Activated CD4-positive, alpha-beta T cell treated with anti-CD3 and anti-CD28 coated beads, Interleukin-2, Interleukin-4, amounts not matched to agents 100 ng/mL and 50 ng/mL, durations not matched to agents 16 hours and 8 hours (primary cell): ENCODE measurements at places on chromosomes 16 and 17.
A peak's percentile ranks its signal among the peaks of the same experiment; 100 is the strongest.

GRCh38 chr17:68101987-68102314 is 66.4 kb downstream of the KPNA2 start:
- DNase-seq = no peak

- no peak for DNase-seq
These were observed 378.4 kb upstream of the ASIC2 start for GRCh38 chr17:33671491-33671890.

DNA sequence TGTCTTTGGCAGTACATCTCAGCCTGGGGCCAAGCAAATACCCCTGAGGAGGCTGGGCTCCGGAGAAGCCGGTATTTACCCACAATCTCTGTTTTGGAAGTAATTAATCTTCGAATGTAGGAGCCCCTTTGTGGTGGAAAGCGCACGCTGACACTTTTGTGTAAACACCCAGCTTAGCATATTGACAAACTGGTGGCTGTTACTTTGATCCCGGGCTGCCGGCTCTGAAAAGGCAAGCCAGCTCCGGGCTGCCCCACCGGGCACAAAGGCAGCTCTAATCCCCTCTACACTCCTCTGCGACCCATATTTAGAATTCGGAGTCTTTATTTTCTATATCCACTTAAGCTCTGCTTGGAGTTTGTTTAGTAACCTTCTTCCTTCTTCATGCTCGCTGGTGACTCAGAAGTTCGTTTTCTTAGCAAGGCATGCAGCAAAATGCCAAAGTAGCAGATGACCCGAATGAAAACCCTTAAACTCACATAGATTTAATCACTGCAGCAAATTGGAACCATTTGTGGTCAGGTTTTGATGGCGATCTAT is 144.0 kb upstream of the IRX3 start:
- no peak for DNase-seq

- DNase-seq = peak; percentile 1
These were observed 20.0 kb downstream of the ADAMTS18 start for GRCh38 chr16:77414752-77415231.

DNA sequence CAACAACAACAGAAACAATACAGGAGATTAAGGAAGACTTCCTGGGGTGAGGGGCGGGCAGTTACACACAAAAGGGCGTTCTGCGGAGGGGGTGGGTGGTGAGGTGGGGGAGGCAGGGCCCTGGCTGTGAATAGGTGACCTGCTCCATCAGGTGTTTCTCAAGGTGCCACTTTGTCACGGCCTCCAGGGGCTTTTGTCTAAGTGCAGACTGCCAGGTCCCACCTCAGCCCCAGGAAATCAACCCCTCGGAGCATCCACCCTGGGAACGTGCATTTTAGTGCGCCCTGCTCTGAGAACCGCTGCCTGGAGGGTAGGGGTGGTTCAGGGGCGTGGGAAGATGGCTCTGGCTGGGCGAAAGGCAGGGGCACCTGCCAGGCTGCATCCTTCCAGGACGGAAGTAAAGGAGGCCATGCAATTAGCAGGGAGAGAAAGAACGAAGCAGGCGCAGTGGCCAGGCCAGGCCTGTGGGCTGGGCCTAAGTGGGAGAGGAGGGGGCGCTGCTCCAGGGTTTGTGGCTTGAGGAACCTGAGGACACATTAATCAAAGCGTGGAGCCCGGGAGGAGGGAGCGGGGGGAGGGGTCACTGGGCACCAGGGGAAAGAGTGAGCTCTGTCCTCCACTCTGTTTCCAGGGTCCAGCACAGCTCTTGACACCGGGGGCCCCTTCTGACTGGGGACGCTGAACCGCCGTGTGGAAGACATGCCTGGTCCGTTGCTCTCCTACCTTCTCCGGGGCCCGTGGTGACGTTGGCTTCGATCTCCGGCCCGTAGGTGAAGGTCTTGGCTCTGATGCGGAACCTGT is 49.4 kb upstream of the CDC42EP4 start:
- DNase-seq = no peak

GRCh38 chr17:37826497-37827430 is 81.9 kb upstream of the HNF1B start:
- DNase-seq = no peak

DNA sequence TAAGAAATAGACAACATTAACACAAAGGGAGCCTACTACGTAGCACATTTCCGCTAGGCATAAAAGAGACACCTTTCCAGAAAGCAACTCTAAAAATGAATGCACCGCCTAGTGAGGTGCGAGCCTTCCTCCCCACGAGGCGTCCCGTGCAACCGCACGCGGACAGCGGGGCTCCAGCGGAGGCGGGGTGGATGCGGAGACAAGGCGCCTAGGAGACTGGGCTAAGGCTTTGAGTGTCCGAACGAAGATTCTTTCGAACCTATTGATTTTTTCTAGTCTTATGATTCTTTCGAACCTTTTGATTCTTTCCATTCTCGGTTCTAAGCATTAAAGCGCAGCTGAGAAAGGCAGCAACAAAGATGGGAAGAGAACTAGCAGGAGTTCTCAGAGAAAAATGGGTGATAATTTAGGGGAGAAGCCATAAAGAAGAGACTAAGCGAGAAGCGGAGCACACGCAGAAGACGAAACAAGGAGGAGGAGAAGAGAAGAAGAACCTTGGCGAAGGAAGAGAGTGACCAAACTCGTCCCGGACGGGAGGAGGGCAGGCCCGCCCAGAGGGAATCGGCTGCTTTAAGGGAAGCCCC is 394 bp upstream of the CPD start:
- DNase-seq = peak; percentile 64

DNA sequence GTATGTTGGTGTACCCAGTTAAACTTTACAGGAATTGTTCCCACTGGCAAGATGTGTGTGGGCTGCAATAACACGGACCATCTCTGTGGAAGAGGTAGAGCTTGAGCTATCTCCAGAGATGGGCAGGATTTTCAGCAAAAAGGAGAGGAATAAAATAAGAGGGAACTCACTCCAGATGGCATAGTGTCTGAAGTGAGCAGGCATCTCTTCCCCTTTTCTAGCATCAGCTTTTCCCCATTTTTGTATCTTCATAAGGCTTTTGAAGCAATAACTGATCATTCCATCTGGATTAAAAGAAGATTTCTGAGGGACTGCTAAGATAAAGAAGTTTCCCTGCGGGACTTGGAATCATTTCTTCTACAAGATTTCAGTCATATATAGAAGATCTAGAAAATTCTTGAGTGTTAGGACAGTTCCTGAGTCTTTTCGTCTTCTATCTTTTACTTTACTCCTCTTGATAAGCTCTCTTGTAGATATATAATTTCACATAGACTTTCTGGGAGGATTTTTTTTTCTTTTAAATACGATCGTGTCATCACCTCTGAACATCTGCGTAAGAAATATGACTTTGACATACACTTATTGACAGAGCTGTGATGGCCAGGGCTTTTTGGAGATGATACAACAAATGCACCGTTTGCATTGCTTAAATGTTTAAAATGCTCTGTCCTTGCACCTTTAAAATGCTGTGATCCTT is 2.1 kb downstream of the CPD start:
- DNase-seq = no peak

GRCh38 chr17:27733773-27734172 is 66.6 kb downstream of the NOS2 start:
- DNase-seq = no peak

- no peak for DNase-seq
These were observed 11.0 kb downstream of the GCGR start for GRCh38 chr17:81814748-81815645.

- DNase-seq = no peak
These were observed 287.6 kb upstream of the CDH11 start for GRCh38 chr16:65409510-65409909.

DNA sequence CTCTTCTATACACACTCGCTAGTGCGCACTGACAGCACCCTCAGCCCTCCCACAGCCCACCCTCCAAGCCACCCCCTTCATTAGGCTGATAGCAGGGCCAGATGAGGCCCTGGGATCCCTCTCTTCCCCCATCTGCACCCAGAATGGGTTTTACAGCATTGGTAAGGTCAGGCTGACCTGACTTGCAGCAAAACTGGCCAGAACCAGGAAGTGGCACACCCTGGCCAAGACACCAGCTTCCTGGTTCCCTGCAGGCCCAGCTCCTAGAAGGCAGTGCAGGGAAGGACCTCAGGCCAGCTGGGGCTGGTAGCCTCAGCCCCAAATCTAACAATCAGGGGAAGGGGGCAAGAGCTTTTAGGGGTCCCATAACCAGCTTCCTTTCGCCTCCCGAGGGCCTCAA is 50.0 kb upstream of the MRPS23 start:
- no peak for DNase-seq

DNA sequence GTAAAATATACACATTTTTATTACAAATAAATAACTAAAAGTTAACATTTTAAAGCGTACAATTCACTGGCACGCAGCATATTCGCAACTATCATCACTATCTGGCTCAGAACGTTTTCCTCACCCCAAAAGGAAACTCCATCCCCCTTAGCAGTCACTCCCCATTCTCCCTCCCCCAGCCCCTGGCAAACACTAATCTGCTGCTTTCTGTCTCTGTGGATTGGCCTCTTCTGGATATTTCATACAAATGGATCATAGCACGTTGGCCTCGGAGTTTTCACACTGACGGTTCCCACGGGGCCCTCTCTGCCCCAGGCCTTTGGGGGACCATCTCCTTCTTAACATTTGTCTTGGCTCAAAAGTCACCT is 64.6 kb downstream of the RTN4RL1 start:
- DNase-seq = no peak

GRCh38 chr17:27554152-27554551 is 76.8 kb upstream of the LGALS9 start:
- DNase-seq = no peak

- DNase-seq = no peak
These were observed 352.3 kb upstream of the CDH5 start for GRCh38 chr16:66014221-66014620.

GRCh38 chr17:59353936-59354755 is 22.7 kb downstream of the YPEL2 start:
- DNase-seq = no peak

- no peak for DNase-seq
These were observed 23.6 kb downstream of the ALDH3A2 start for GRCh38 chr17:19672009-19672750.

DNA sequence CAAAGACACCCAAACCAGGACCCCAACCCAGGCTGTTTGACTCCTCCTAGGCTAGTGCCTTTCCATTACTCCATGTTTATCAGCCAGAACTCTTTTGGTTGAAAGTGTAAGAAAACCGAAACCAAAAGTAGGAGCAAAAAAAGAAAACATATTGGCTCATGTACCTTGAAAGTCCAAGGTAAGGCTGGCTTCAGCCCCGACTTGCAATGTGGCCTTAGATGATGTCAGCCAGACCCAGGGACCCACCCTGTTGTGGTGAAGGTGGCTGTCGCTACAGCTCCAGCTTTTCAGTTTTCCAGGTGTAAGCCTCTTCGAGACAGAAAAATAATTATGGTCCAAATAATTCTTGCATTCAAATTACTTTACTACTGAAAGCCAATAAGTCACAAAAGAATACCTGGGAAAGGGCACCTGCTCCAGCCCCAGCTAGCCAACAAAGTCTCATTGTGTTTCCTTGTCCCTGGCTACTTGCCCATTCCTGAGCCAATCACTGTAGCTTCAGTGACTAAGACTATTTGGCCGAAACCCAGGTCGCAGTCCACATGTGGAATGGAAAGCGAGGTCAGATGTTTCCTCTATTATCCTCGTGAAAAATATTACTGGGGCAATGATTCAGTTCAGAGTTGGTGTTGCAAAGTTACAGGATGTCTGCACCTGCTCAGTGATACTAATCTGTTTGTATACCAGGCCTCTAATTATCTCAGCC is 20.7 kb downstream of the DNAH9 start:
- no peak for DNase-seq

GRCh38 chr16:24635900-24636610 is 93.4 kb upstream of the TNRC6A start:
- DNase-seq = no peak

GRCh38 chr17:77312061-77312701 is 171.4 kb downstream of the SEC14L1 start:
- no peak for DNase-seq

GRCh38 chr17:67053438-67054000 is 9.2 kb downstream of the CACNG1 start:
- no peak for DNase-seq

DNA sequence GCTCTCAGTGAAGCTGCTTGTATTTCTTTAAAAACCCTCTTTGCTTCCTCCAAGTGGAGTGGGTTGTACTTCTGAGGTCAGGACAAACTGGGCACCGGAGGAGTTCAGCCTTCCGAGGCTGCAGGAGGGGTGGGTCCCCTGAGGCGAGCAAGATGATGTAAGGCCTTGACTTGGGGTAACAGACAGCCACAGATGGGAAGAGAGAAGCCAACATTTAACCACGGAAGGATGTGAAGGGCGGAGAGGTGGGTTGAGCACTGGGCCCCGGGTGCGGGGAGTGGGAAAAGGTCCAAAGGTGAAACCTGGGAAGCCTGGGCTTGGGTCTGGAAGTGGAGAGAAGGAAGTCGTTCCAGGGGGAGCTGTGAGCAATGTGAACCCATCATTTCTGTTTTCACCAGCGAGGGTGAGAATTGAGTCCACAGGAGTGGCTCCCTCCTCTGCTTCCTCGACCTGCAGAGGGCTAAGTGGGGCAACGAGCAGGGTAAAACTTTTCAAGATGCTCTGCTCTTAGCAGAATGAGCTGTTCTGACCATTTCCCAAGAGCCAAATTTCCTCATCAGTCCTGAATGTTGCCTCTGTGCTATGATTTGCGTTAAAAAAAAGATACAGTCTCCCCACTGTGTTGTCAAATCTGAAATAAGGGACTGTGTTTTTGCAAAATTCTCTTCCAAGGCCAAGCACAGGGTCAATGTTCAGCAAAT is 137.7 kb upstream of the CRHR1 start:
- no peak for DNase-seq

GRCh38 chr17:14038206-14038605 is 31.1 kb upstream of the COX10 start:
- no peak for DNase-seq

DNA sequence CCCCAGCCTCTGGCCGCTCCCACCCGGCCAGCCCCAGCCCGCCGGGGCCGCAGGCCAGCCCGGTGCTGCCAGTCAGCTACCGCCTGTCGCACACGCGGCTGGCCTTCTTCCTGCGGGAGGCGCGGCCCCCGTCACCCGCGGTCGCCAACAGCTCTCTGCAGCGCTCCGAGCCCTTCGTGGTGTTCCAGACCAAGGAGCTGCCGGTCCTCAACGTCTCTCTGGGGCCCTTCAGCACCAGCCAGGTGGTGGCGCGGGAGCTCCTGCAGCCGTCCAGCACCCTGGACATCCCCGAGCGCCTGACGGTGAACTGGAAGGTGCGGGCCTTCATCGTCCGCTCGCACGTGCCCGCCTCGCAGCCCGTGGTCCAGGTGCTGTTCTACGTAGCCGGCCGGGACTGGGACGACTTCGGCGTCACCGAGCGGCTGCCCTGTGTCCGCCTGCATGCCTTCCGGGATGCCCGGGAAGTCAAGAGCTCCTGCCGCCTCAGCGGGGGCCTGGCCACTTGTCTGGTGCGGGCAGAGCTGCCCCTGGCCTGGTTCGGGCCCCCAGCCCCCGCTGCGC is 46.8 kb downstream of the TMEM132E start:
- no peak for DNase-seq

- DNase-seq = peak; percentile 51
These were observed 8.7 kb downstream of the ABI3 start for GRCh38 chr17:49218941-49219913.

DNA sequence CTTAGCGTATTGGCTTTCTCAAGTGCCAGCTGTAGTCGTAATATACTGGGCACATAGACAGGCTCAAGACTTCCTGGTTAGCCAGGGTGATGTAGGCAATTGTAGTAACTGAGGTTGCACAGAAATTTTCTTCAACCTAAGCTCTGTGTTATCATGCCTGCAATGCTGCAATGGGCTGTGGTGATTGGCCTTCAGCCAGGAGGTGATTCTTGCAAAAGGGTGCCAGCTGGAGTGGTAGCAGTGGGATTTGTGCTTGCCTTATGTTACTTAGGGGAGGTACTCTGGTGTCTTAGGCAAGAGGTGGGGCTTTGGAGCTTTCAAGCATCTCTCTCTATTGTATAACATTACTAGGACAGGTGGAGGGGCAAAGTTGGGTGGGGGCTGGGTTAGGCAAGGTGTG is 495.1 kb downstream of the CDH11 start:
- no peak for DNase-seq
